CD4-positive, alpha-beta T cell treated with Interferon gamma for 1 hour (primary cell): ENCODE measurements at places on chromosomes 1 and 21.

GRCh38 chr1:147635342-147635741, 35.0 kb downstream of the ACP6 start:
- no peak for DNase-seq

GRCh38 chr1:185498207-185498606, 181.2 kb upstream of the IVNS1ABP start:
- no peak for DNase-seq

- DNase-seq: no peak
Measured at GRCh38 chr1:155170101-155170785, 2.9 kb downstream of the KRTCAP2 start.

GRCh38 chr1:6005276-6005917, 13.2 kb upstream of the NPHP4 start:
- DNase-seq: no peak

- no peak for DNase-seq
Measured at GRCh38 chr1:78673120-78673519, 23.5 kb downstream of the IFI44 start.

GRCh38 chr1:10759413-10760200, 36.8 kb downstream of the CASZ1 start:
- no peak for DNase-seq

DNA sequence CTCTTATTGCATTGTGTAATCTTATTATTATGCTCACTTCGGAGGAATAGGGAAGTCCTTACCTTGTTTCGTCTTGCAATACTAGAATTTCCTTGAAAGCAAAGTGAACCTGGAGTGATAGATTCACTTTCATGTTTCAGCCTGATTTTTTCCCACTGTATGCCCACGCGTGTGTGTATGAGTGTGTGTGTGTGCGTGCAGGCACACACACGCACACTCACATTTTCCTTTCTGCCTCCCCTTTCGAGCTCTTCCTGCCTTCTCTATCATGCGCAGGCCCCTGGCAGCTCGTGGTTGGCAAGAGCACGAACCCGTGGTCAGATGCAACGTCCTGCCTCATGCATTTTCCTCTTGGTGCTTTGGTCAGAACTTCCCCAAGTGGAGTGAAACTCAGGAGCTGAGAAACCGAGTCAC, at the start of gene GCSAML:
TSS of gene GCSAML (plus strand) at position 366 of the 414 bp plus-strand sequence. CDS start 58 bp downstream, outside the sequence.
- no peak for DNase-seq

DNA sequence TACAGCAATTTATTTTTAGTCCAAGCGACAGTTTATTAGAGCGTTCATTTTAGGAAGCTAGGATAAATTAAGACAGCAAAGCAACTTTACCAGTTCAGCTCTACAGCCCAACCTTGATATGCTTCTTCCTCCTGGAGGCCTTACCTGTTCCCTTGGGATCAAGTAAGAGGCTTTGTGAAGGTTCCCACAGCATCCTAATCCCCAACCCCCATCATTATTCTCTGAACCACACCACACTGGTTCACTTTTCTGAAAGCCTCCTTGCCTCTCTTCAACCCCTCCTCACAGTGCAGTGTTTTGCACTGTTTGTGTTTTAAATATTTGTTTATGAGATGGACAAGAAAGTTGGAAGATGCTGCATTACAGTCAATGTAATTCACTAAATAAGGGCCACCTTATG, 126.3 kb upstream of the CXADR start:
- DNase-seq: no peak

DNA sequence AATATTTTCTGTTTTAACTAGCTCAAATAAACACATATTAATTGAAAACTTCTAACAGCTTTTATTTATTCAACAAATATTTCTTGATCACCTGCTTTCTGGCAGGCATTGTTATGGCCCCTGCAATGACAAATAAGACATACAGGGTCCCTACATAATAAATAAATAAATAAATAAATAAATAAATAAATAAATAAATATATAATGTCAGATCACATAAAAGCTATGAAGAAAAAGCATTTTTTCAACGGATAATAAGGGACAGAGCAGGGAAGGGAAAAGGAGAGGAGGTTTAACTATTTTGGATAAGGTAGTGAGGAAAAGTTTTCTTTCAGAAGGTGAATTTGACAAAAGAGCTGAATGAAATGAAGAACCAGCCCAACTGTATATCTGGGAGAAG, 115.0 kb downstream of the MAGI3 start:
- no peak for DNase-seq

GRCh38 chr1:221478050-221478949, 263.6 kb downstream of the DUSP10 start:
- DNase-seq: peak; percentile 51

- DNase-seq: no peak
Measured at GRCh38 chr1:188652678-188653077, 1823.9 kb downstream of the PLA2G4A start.

GRCh38 chr1:161768986-161769672, 3.0 kb downstream of the ATF6 start:
- no peak for DNase-seq

DNA sequence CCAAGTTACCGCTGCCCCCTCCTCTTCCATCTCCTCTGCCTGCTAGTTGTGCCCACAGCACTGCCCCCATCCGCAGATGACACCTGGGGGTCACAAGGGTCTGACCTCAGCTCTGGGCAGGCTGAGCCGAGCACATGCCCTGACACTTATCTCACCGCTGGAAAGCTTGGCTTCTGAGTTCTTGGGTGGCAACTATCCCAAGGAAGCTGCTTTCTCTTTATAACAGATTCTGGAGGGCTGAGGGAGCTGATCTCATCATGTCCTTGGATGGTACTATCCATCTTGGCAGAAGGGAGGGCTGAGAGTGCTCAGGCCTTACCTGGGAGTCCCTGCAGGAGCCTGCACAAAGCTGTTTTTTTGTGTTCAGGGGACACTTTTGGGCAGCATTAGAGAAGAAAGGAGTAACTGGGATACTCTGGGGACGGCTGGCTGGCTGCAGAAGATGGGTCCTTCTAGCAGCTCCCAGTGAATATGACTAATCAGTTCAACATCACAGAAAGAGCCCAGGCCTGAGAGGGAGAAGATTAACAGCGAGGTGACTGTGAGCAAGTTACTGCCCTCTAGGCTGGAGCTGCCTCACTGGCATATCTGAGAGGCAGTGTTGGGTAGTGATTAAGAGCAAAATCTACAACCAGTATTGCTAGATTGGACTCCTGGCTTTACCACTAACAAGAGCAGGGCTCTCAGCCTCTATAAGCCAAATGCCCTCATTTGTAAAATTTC, 71.6 kb downstream of the PLXNA2 start:
- no peak for DNase-seq

GRCh38 chr1:73475316-73475870, 722.6 kb downstream of the LRRIQ3 start:
- no peak for DNase-seq

GRCh38 chr1:21926814-21927532, 10.1 kb downstream of the HSPG2 start:
- DNase-seq: no peak

- DNase-seq: no peak
Measured at GRCh38 chr1:82640352-82640751, 839.6 kb downstream of the ADGRL2 start.

- DNase-seq: no peak
Measured at GRCh38 chr21:15140321-15141019, 75.7 kb upstream of the NRIP1 start.

DNA sequence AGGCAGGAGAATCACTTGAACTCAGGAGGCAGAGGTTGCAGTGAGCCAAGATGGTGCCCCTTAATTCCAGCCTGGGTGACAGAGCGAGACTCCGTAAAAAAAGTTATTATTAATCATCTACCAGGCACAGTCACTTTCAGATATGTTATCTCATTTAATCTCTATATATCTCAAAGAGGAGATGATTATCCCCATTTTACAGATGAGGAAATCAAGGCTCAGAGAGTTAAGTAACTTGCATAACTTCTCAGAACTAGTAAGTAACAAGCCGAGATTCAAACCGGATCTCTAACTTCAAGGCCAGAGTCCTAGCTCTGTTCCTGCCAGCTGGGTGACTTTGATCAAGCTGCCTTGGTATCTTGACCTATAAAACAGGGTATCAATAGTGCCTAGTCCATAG, 17.5 kb downstream of the DIO1 start:
- DNase-seq: no peak

- DNase-seq: no peak
Measured at GRCh38 chr1:10583641-10584040, 108.9 kb downstream of the PEX14 start.

DNA sequence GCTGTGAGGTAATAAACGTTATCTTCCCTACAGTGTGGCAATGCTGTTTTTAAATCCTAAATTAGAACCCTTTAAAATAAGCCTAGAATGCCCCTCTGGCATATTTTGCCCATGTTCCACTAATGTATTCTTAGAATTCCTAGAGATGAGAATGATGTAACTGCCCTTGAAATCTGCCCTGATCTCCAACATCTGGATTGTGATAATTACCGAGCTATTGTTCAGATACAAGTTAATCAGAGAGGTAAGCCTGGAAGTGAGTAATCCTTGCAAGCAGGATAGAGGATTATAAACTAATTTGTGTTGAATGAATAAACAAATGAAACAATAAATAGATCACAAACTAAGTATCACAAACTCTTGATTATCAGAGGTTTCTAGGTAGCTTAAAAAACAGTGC, 107.8 kb upstream of the DMRTA2 start:
- DNase-seq: no peak

DNA sequence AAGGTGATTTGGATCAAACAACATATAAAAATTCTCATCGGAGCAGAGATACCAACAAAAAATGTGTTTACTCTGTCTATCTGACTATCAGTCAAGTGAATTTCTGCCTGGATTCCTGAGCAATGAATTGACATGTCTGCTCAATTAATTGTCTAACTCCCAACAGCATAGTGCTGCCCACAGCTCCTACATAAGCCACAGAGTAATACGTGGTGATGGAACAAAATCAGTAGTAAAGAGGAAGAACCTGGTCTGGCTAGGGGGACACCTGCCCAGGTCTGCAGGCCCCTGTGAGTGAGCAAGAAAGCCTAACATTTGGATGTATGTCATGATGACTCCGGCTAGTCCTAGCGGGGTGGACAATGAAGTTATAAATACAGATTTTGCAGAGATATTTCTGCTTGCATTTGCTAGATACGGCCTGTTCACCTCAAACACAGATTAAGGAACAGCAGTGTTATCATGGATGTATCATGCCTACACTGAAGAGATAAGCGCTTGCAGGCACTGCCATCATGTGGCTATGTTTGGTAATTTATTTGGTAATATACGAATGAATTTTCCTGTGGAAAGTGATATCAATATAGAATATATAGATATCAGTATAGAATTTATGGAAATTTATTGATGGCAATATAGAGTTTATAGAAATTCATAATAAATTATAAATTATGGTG, 69.6 kb upstream of the LRRC8B start:
- DNase-seq: peak; percentile 37

- DNase-seq: no peak
Measured at GRCh38 chr1:201493757-201494617, 12.9 kb downstream of the CSRP1 start.

DNA sequence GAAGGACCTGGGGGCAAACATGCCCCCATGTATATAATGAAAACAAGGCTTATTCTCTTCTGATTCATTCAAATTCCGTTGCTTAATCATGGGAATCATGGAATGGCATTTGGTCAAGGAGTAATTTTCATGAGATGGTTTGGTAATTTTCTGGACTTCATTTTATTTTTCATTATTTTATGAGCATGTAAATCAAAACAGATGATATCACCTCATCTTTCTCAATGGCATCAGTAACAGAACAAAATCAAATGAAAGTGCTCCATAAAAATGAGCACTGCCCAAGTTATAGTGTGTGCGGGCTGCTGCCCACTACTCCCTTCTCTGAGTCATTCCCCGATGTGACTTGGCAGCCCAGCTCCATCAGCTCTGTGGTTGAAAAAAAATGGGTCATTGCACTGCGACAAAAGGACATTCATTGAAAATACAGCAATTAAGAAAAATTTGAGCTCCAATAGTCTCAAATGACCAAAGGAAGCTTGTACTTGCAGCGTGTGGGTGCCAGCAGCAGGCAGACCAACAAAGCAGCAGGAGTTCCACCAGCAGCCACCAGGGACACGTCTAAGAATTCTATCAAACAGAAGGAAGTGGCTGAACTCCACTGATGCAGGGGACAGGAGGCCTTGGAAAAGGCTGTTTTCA, 84.3 kb upstream of the VAV3 start:
- DNase-seq: peak; percentile 44

DNA sequence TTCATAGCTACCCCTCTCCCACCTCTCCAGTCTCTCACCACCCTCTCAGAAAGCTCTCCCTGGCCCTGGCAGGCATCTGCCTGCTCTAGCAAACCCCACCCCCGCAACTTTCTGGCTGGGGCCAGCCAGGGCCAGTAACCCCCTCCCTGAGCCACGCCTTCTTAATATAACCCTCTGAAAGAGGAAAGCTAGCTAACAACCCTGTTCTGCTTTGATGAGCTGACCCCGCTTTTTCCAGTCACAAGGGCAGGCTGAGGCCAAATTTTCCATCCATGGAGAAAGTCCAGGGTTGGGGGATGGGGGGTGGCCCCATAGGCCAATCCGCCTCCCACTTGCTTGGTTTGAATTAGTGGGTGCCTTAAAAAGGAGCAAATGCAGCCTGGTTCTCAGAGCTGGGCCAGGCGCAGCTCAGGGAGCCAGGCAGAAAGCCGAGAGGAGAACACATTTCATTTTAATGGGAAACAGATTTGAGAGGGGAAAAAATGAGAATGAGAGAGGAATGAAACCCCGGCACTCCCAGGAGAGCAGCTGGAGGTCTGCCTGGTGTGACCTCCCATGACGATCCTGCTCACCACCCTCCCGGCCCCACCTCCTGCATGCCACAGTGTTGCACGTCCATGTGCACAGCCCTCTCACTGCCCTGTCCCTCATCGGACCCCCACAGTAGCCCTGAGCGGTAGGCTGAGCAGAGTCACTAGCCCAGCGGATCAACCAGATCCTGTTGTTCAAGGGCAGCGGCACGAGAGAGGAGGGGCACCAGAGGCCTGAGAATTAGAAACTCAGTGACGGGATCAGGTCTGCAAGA, 62.3 kb downstream of the OPTC start:
- no peak for DNase-seq

DNA sequence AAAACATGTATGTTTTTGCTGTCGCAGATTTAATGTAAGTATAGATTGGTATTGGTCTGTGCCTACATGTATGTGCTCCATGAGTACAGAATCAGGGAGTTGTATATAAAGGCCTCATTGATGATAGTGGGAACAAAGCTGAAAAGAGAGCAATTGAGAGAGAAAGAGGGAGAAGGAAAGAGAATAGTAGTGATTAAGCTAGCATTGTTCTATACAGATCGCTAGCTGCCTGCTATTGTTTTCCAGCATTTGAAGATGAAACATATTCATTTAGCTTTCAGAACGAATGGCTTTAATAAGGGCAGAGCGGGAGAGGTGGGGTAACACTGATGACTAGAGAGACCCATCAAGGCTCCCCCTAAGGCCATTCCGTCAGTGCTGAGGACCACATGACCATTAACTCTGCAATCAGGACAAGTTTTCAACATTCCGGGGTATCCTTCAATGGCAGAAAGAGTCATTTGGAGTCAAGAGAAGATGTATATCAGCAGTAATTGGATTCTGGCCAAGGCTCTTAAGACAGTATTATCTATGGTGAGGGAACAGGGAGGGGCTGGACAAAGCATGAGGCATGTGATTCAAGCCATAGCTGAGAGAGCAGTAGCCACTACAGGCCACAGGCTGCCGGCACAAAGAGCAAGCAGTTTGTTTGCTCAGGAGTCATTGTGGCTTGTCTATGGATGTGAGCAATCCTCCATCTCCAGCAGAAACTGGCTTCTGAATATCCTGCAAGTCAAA, 176.5 kb downstream of the PBX1 start:
- no peak for DNase-seq

GRCh38 chr21:25005388-25005787, 601.9 kb downstream of the MRPL39 start:
- DNase-seq: no peak
